ENCODE measurements at places on chromosomes 16 and 17.

- no peak for DNase-seq
These were observed 346.0 kb downstream of the GRIN2A start for GRCh38 chr16:9836118-9836736.

GRCh38 chr17:4297351-4297750 lies 33.6 kb upstream of the ANKFY1 start:
- DNase-seq, result no peak

DNA sequence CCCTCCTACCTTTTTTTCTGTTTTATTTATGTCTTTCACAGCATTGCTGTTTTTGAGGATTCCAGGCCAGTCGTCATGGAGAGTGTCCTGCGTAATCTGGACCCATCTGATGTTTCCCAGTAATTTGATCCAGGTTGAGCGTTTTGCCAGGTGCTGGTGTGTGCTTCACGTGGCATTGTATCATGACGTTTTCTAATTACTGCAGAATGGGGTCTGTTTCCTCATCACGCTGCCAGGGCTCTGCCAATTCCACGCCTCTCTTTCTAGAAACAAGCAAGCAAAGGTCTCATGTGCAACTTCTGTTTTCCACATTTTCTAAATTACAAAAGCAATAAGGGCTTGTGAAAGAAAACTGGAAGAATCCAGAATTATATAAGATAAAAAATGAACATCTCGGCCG lies 28.3 kb upstream of the BHLHA9 start:
- no peak for DNase-seq

DNA sequence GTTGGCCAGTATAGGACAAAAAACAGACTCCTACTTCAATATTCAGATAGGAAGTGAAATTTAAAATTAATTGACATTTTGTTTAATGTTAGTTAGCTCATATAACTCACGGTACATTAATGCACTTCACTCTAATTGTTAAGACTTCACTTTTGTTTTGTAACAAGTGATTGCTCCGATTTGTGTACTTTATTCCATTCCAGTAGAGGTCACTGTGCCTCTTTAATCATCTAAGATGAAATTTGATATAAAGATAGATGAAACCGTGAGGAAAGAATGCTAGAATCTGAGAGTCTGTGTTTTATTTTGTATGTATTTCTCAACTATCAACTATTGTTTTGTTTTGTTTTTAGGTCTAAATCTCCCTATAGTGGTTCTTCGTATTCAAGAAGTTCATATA lies 29.0 kb downstream of the RBBP6 start:
- no peak for DNase-seq

- no peak for DNase-seq
These were observed 102.5 kb upstream of the TMEM97 start for GRCh38 chr17:28216528-28216927.

GRCh38 chr16:87075319-87075860 lies 241.8 kb downstream of the C16orf95 start:
- no peak for DNase-seq

- no peak for DNase-seq
These were observed 139.2 kb upstream of the HS3ST2 start for GRCh38 chr16:22674832-22675191.

GRCh38 chr17:534071-534691 lies 180.5 kb downstream of the VPS53 start:
- no peak for DNase-seq

DNA sequence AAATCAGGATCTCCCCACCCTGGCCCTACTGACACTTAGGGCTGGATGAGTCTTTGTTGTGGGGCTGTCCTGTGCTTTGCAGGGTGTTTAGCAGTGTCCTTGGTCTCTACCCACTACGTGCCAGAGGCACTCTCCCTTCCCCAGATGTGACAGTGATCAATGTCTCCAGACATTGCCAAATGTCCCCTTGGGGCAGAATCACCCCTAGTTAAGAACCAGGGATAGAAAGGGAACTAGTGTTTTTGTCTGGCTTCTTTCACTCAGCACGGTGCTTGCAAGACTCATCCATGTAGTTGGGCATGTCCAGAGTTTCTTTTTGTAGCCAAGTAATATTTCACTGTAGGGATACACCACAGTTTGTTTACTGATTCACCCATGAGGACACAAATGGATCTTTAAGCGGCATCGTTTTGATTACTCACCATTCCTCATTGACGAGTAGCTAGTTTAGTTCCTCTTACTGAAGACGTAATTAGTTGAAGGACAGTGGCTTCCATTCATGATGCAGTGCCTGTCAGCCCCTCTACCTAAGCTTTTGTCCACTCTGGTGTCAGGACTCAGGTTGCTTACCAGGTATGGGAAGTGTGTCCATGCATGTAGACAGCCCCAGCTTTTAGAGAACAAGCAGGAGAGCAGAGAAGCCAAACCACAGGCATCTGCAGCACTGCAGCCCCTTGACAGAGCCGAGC lies 26.0 kb upstream of the ITGB4 start:
- DNase-seq, result no peak

DNA sequence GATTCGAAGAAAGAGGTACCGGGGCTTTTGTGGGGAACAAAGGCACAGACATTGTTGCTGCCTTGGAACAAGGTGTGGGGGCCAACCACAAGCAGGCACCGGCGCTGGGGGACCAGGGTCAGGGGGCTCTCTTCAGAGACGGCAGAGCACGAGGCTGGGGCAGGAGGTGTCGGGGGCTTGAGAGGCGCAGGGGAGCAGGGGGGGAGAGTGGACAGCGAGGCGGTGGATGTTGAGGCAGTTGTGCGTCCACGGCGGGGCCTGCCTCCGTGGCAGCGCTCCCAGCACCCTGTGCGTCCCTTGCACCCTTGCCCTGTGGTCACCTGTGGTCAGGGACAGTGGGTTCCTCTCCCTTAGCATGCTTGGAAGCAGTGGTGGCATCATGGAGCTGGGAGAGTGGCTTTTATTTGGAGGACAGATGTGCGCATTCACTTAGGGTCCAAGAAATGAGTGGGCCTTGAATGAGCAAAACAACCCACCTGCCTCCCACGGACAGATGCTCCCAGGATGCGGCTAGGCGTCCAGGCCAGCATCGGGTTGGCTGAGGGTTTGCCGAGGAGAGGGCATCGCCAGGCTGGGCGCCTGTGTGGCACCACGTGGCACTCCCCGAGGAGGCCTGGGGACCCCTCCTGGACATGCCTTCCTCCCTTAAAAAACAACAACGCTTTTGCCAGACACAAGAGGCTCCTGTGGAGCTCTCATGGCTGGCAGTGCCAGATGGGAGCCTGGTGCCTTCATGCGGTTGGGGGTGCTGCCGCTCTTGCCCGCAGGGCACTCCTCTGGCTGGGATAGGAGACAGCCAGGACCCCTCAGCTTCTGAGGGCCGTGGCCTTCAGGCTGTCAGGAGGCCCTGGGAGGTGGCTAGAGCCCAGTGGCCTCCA lies 113.0 kb downstream of the BANP start:
- DNase-seq, result no peak

- DNase-seq, result no peak
These were observed 322.1 kb downstream of the MAP2K4 start for GRCh38 chr17:12342609-12343435.

DNA sequence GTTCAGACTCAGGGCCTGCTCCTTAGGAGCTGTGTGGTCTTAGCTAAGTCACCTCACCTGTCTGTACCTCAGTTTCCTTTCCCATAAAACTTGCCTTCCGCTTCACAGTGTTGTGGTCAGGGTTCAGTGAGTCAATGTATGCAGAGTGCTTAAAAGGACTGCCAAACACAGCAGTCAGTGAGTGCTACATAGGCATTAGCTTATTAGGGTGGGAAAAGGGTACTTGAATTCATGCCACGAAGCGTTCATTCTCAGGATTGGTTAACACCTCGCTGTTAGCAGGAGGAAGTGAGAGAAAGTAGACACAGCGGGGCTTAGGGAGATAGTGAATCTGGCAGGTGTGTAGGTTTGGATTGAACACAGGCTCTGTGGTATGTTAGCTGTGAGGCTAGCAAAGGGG lies 155.2 kb downstream of the SHISA9 start:
- no peak for DNase-seq

DNA sequence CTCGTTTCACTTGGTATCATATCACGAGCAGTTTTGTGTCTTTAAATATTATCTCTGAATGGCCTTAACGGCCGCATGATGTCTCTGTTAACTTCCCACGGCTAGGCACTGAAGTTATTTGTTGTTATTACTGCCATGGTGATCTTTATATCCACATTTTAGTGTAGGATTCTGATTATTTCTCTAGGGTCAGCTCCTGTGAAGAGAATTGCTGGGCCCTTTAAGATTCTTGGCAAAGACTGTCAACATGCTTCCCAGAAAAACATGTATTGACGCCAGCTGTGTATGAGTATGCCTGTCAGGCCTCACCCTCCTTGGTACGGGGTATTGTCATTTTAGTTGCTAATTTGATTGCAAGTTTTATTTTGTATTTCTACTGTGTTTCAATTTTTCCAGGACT lies 263.5 kb downstream of the SNX29 start:
- DNase-seq, result no peak

DNA sequence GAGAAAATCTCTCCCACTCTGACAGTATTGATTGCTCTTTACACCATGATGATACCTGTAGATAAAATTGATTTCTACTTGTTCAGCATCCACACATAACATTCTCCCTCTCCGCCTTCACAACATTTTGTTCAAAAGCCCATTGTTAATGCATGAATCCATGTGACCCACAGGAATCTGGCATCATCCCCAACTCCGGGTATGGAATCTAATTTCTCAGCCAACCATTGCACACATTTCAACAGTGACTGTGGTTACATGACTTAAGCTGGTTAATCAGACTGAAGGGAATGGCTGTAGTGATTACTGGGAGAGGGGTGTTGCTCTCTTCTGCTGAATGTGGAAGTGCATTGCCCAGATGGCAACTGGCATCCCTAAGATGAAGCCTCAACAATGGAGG lies 161.4 kb upstream of the C16orf82 start:
- no peak for DNase-seq

- DNase-seq, result no peak
These were observed 149.9 kb downstream of the ENGASE start for GRCh38 chr17:79224476-79224875.

DNA sequence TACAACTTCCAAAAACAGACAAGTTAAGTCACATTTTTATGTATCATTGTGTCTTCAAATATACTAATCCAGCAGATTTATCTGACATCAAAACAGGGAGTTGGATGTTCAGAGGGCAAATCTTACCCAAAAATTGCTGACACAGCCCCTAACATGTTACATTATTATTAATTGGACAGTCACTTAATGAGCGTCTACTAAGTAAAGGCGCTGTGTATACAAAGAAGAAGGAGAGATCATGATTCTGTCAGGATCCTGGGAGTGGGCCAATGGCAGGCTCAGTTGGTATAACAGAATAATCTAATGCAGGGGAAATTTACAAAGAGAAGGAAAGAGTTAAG lies 18.4 kb upstream of the CD300E start:
- DNase-seq, result no peak

DNA sequence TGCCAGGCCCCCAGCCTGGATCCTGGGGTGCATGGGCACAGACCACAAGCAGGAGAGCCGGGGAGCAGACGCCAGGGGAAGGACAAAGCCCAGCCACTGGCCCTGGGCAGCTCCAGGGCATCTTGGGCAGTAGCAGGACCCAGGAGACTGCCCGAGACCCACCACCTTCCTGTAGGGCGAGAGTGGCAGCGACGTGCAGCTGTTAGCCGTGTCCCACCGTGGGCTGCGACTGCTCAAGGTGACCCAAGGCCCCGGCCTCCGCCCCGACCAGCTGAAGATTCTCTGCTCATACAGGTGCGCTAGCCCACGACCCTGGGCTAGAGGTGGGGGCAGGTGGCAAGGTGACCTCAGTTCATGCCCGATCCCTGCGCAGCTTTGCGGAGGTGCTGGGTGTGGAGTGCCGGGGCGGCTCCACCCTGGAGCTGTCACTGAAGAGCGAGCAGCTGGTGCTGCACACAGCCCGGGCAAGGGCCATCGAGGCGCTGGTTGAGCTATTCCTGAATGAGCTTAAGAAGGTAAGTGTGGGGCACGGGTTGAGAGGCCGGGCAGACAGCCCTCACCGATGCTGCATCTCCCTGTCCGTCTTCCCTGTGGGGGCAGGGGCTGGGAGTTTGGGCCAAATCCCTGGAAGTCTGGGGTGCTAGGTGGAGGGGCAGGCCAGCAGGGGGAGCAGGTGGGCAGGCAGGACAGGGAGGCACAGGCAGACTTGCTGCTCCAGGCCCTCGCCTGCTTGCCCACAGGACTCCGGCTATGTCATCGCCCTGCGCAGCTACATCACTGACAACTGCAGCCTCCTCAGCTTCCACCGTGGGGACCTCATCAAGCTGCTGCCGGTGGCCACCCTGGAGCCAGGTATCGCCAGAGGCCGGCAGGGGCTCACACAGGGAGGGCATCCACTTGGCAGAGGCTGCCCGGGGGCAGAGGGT lies 13.5 kb upstream of the SMIM5 start:
- DNase-seq, result peak; percentile 65

DNA sequence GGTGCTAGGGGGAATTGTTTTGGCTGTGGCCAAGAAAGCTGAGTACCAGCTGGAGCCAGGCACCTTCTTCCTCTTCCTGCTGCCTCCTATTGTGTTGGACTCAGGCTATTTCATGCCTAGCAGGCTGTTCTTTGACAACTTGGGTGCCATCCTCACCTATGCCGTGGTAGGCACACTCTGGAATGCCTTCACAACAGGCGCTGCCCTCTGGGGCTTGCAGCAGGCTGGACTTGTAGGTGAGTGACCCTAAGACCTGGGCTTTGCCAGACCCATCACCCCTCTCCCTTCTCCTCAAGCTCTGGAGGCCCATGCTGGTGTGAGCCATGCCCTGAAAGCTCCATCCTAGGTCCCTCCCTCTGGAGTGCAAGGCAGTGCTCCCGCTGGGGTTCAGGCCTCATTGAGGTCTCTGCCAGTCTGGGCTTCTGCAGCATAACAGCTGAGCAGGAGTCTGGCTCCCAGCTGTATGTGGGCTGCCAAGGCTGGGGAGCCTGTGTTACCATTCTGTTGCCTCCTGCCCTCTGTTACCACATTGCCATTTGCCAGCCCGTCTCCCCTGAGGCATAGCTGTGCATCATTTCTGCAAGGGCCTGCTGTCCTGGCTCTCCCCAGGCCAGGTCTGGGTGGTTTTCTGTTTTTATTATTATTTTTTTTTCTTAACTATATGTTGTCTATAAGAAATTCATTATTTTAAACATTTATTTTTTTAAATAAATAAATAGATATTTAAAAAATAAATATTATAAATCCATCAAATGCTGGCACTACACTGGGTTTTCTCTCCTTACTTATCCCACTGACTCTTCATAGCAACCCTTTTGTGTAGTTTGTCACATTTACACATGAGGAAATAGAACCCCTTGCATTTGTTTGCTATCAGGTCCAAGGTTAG lies 4.1 kb downstream of the SLC9A5 start:
- DNase-seq, result no peak

GRCh38 chr16:62565706-62566105 lies 529.5 kb upstream of the CDH8 start:
- DNase-seq, result no peak

GRCh38 chr17:37043201-37043600 lies 94.4 kb downstream of the AATF start:
- DNase-seq, result no peak

- peak; percentile 34 for DNase-seq
These were observed 186.7 kb downstream of the MSI2 start for GRCh38 chr17:57442914-57443571.

- no peak for DNase-seq
These were observed 58.4 kb downstream of the PHKB start for GRCh38 chr16:47519546-47519945.

GRCh38 chr16:15435216-15435864 lies 952 bp downstream of the BMERB1 start:
- no peak for DNase-seq

Measured in head of caudate nucleus (tissue), 42 donors.